Activated CD4-positive, CD25-positive, alpha-beta regulatory T cell treated with anti-CD3 and anti-CD28 coated beads, Interleukin-2, amount 50 U/mL, for 16 hours (primary cell): ENCODE measurements at places on chromosomes 2 and 18.

DNA sequence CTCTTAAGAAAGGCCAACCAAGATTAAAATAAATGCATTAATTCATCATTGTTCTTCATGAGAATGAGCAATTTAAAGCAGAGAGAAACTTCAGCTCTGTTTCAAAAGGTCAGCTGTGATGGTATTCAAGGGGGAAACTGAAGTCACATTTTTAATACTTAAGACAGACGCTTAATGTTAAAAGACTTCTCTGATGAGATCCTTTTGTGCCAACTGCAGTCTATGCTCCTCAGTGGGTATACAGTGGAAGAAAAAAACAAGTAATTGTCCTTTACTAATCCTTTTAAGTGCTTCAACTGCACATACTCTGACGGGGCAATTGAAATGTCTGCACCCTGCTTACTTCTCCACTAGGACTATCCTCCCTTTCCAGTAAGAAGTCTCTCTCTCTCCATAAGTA lies 309.7 kb downstream of the GULP1 start:
- DNase-seq = no peak

DNA sequence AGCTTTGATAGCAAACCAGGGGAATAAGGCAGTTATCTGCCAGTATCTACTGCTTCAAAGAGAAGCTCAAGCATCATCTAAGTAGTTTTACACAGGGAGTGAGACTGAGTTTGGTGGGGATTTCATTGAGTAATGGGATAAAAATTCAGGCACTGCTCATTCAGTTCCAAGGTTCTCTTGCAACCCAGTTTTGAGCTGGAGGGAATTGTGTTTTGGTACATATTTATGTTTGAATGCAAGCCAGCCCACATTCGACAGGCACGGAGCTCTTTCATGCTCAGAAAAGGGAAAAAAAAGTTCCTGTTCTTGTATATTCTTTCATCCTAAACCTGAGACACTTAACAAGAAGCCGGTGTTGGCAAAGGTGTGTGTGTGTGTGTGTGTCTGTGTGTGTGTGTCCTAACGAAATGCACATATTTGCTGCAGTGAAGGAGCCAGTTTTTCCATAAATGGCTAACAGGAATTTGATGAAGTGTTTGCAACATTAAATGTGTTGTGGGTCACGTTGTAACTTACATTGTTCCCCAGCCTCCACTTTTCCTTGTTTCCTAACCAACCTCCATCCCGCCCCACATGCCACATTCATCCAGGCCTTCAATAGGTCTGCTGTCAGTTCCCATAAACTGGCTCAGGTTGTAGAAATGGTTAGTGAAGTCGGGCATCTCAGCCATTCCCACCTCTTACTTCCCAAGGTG lies 311.1 kb downstream of the TXNL1 start:
- DNase-seq = no peak

DNA sequence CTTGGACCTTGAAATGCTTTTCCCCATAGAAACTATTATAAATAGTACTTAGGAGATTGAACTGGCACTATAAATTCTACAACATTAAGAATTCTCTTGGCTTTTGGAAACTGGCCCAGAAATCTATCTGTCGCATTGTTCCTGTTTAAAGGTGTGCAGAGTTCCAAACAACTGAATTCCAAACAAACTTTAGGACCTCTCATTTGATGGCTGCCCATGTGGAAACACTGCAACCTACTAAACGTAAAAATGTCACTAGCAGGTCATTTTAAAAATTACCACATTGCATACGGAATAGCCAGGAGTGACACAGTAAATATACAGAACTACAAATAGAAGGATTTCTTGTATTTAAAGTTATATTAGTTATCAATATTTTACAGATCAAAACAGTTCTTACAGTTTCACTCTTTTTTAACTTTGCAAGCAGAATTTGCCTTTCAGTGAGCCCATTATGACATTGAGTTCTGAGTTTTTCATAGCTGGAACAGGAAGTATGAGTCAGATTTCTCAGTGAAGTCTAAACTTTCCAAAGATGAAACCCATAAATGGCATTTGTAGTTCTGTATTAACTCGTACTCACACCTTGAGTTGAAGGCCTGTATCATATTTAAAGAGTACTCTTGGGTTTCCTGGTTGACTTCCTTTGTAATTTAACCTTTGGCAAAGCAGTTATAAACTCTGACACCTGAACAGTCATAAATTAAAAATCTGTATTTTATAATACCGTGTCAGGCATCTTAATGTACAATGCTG lies 142.3 kb upstream of the BOD1L2 start:
- DNase-seq = no peak

- no peak for DNase-seq
Measured at GRCh38 chr18:717003-717402, 4.6 kb upstream of the ENOSF1 start.

- DNase-seq = no peak
Measured at GRCh38 chr2:19577723-19578122, 219.3 kb upstream of the OSR1 start.

DNA sequence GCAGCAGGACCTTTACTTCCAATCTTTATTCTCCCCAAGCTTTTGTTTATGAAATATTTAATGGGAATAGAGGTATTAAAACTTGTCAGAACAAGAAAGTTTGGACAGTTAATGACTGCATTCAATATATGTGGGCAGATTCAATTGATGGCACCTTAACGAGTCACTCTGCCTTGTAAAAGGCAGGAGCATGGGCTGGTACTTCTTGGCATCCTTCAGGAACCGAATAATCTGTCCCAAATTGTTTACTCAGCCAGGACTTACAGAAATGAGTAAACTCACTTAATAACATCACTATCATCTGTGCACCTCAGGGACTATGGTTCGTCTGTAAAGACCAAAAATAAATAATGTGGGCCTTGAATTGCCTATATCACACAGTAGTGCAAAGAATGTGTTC lies 1280.3 kb upstream of the TMEFF2 start:
- no peak for DNase-seq

GRCh38 chr2:43133336-43133707 lies 93.1 kb downstream of the ZFP36L2 start:
- no peak for DNase-seq

GRCh38 chr2:176039375-176039774 lies 37.3 kb upstream of the LNPK start:
- no peak for DNase-seq
